ENCODE measurements at places on chromosomes 12 and 14. TPM values are rescaled to one million over a fixed set of nuclear protein-coding genes. Genes with fewer than 3 reads are reported as not detected.

TRHDE gene
- 3.8 TPM for polyA plus RNA-seq

CDK2 gene
- polyA plus RNA-seq, result 0.31 TPM

DDHD1 gene
- 20.6 TPM for polyA plus RNA-seq

OR5AU1 gene
- not detected for polyA plus RNA-seq

TDRD9 gene
- polyA plus RNA-seq, result 10.1 TPM

GSC gene
- not detected for polyA plus RNA-seq

CARMIL3 gene
- polyA plus RNA-seq, result 1.0 TPM

MAP1LC3B2 gene
- 2.1 TPM for polyA plus RNA-seq

FZD10 gene
- 1.2 TPM for polyA plus RNA-seq

CKB gene
- 1,817 TPM for polyA plus RNA-seq

TAS2R42 gene
- not detected for polyA plus RNA-seq

TMPRSS12 gene
- polyA plus RNA-seq, result not detected

FGF6 gene
- not detected for polyA plus RNA-seq

MANSC4 gene
- polyA plus RNA-seq, result not detected

CD63 gene
- polyA plus RNA-seq, result 172 TPM

TBX3 gene
- polyA plus RNA-seq, result 0.88 TPM

CD4 gene
- polyA plus RNA-seq, result 1.4 TPM

ESRRB gene
- polyA plus RNA-seq, result 2.0 TPM

KRT7 gene
- polyA plus RNA-seq, result not detected

RASAL1 gene
- 5.5 TPM for polyA plus RNA-seq

KRT72 gene
- 2.1 TPM for polyA plus RNA-seq

CCDC59 gene
- polyA plus RNA-seq, result 74.9 TPM

DUSP6 gene
- polyA plus RNA-seq, result 2.0 TPM

SLC22A17 gene
- 46.4 TPM for polyA plus RNA-seq

SVOP gene
- 2.7 TPM for polyA plus RNA-seq

PEX5 gene
- polyA plus RNA-seq, result 4.6 TPM

HHIPL1 gene
- 1.2 TPM for polyA plus RNA-seq

DPPA3 gene
- polyA plus RNA-seq, result not detected

PTPN21 gene
- 4.0 TPM for polyA plus RNA-seq

MDM1 gene
- 12.8 TPM for polyA plus RNA-seq

TROAP gene
- polyA plus RNA-seq, result not detected

IL26 gene
- not detected for polyA plus RNA-seq

RNF212B gene
- not detected for polyA plus RNA-seq

TAS2R9 gene
- not detected for polyA plus RNA-seq

KICS2 gene
- polyA plus RNA-seq, result 5.6 TPM

GPR84 gene
- polyA plus RNA-seq, result not detected

ADAMTS20 gene
- polyA plus RNA-seq, result not detected

PTGER2 gene
- not detected for polyA plus RNA-seq

FLVCR2 gene
- not detected for polyA plus RNA-seq

TSHR gene
- polyA plus RNA-seq, result 2.9 TPM

FSCB gene
- polyA plus RNA-seq, result not detected

C12orf54 gene
- polyA plus RNA-seq, result not detected

CCDC196 gene
- 0.65 TPM for polyA plus RNA-seq

SLC7A7 gene
- polyA plus RNA-seq, result not detected

CHGA gene
- polyA plus RNA-seq, result not detected

KRT73 gene
- not detected for polyA plus RNA-seq

ALDH1L2 gene
- 7.7 TPM for polyA plus RNA-seq

OAS3 gene
- polyA plus RNA-seq, result 1.5 TPM

TGM1 gene
- not detected for polyA plus RNA-seq

NFATC4 gene
- polyA plus RNA-seq, result 0.81 TPM

COPZ1 gene
- polyA plus RNA-seq, result 243 TPM

CD163 gene
- polyA plus RNA-seq, result not detected

C14orf180 gene
- polyA plus RNA-seq, result not detected

TRIAP1 gene
- 75.6 TPM for polyA plus RNA-seq

KRT5 gene
- polyA plus RNA-seq, result not detected

PTHLH gene
- 31.3 TPM for polyA plus RNA-seq

All from Purkinje cell (primary cell).